ENCODE measurements at places on chromosomes 6 and 20. TPM values are rescaled to one million over a fixed set of nuclear protein-coding genes. Genes with fewer than 3 reads are reported as not detected.
A peak's percentile ranks its signal among the peaks of the same experiment; 100 is the strongest.

The NCR2 gene
- not detected for total RNA-seq

The PPP1R3G gene
- total RNA-seq, result not detected

The HLA-DQA2 gene
- total RNA-seq, result 10.9 TPM

The KHDC3L gene
- total RNA-seq, result not detected

The CLIC5 gene
- total RNA-seq, result 3.8 TPM

DNA sequence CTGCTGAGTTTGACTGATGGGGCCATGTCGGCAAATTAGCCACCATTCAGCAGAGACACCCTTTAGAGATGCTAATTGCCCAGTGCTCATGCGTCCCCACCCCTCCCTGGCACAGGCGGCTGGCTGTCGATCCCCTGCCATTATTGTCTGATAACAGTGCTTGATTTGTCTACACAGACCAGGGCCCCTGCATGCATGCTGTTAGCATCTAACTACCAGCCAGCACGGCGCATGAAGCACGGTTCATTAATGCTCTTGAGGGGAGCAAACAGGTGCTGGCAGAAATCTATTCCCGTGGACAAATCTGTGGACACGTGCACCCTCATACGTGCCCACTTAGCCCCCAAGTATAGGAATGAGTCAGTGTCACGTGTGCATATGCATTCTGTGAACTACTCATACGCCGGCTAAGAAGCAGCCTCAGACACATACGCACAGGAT, 32.2 kb downstream of the KCNB1 start:
- no peak overlapping the region for H3K27ac ChIP-seq
- H3K27me3 ChIP-seq, result peaks cover 40% of the 10 kb centered on the region
- DNase-seq, result no peak
- no peak overlapping the region for H3K4me3 ChIP-seq

- H3K36me3 ChIP-seq, result no peaks in the 10 kb centered on the region
- H3K27me3 ChIP-seq, result peaks cover 30% of the 10 kb centered on the region
- H3K27ac ChIP-seq, result no peak overlapping the region
- H3K4me1 ChIP-seq, result no peaks in the 10 kb centered on the region
These were observed 307.1 kb upstream of the PLN start for GRCh38 chr6:118240878-118241528.

DNA sequence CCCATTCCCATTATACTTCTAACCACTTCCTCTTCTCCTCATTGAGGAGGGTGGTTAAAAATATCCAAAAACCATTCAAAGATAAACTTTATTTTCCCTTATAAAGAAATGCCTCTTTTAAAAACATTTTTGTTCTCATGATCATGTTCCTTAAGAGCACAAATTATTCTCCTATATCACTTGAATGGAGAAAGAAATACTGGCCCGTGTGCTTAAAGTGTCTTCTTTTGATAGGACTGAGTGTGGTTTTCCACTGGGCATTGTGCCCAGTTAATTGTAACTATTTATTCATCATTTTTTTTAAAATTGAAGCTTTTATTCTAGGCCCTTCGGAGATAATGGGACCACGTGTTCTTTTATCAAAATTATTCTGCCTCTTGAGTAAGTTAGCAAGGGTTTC, 871.5 kb downstream of the QKI start:
- H3K4me3 ChIP-seq, result no peak overlapping the region
- no peak overlapping the region for H3K27ac ChIP-seq
- DNase-seq, result no peak
- H3K4me1 ChIP-seq, result no peaks in the 10 kb centered on the region
- H3K27me3 ChIP-seq, result no peaks in the 10 kb centered on the region
- H3K36me3 ChIP-seq, result no peaks in the 10 kb centered on the region

DNA sequence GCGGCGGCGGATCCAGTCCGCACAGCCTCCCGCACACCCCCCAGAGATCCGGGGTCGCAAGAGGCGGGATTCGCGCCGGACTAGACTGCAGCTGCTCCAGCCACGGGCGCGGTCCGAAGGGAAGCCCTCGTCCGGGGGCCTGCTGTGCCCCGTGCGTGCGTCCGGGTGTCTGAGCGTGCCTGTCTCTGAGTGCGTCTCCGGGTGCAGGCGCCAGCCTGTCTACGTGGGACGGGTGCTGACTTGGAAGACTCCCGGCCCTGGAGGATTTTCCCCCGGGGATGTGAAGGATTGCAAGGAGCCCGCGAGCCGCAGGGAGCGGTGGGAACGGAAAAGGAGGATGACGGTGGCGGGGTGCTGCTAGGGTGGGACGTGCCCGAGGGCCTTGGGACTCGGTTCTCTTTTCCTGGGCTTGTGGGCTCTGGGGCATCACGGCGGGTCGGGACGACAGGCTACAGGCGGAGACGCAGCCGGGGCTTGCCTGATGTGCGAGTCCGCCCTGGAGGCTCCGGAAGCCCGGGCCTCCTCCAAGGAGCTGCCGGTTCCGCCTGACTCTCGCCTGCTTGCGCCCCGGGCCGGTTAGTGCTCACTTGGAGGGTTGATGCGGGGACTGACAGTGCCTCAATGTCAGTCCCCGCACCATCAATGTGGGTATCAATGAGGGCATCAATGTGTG, 5.7 kb downstream of the MAFB start:
- H3K27me3 ChIP-seq, result peaks cover 40% of the 10 kb centered on the region
- H3K4me1 ChIP-seq, result peaks cover 8% of the 10 kb centered on the region

GRCh38 chr6:30357678-30358540, 13.0 kb downstream of the RPP21 start:
- no peak overlapping the region for H3K27ac ChIP-seq
- H3K4me1 ChIP-seq, result peaks cover 8% of the 10 kb centered on the region
- peaks cover 40% of the 10 kb centered on the region for H3K27me3 ChIP-seq
- no peak for DNase-seq

- H3K27me3 ChIP-seq, result no peaks in the 10 kb centered on the region
- no peak for DNase-seq
- no peak overlapping the region for H3K27ac ChIP-seq
These were observed 59.7 kb downstream of the GRIK2 start for GRCh38 chr6:101453221-101453620.

DNA sequence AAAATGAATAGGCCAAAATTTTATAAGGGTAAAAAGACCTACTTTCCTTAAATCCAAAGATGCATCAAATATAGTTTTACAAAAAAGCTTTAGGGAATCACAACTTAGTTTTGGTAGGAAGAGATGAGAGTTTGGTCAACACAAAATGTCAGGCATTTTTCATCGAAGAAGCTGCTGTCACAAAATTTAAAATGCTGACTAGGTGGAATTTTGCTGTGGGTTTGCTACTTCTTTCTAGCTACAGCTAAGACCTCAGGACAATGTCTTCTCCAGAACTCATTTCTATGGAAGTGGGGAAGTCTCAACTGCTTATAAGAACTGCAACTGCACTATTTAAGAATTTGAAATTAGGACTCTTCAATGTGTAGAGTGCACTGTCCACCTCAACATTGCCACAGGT, 351.1 kb downstream of the HAO1 start:
- H3K4me3 ChIP-seq, result no peak overlapping the region
- H3K27me3 ChIP-seq, result no peaks in the 10 kb centered on the region
- no peaks in the 10 kb centered on the region for H3K4me1 ChIP-seq
- no peak for DNase-seq
- H3K27ac ChIP-seq, result no peak overlapping the region

- no peak for DNase-seq
- no peaks in the 10 kb centered on the region for H3K4me1 ChIP-seq
- no peak overlapping the region for H3K4me3 ChIP-seq
These were observed 697.1 kb downstream of the DOK5 start for GRCh38 chr20:55172310-55173002.

GRCh38 chr20:30284281-30284905, 973.1 kb upstream of the DEFB115 start:
- DNase-seq, result no peak
- H3K4me1 ChIP-seq, result peaks cover 30% of the 10 kb centered on the region
- H3K36me3 ChIP-seq, result peaks cover 4% of the 10 kb centered on the region
- no peaks in the 10 kb centered on the region for H3K27me3 ChIP-seq

GRCh38 chr6:106206905-106207304, 118.7 kb downstream of the ATG5 start:
- peak overlapping the region; percentile 51 for H3K4me3 ChIP-seq
- peaks cover 15% of the 10 kb centered on the region for H3K36me3 ChIP-seq
- no peak for DNase-seq
- H3K27ac ChIP-seq, result peak overlapping the region; percentile 88
- no peaks in the 10 kb centered on the region for H3K27me3 ChIP-seq
- peaks cover 40% of the 10 kb centered on the region for H3K4me1 ChIP-seq

DNA sequence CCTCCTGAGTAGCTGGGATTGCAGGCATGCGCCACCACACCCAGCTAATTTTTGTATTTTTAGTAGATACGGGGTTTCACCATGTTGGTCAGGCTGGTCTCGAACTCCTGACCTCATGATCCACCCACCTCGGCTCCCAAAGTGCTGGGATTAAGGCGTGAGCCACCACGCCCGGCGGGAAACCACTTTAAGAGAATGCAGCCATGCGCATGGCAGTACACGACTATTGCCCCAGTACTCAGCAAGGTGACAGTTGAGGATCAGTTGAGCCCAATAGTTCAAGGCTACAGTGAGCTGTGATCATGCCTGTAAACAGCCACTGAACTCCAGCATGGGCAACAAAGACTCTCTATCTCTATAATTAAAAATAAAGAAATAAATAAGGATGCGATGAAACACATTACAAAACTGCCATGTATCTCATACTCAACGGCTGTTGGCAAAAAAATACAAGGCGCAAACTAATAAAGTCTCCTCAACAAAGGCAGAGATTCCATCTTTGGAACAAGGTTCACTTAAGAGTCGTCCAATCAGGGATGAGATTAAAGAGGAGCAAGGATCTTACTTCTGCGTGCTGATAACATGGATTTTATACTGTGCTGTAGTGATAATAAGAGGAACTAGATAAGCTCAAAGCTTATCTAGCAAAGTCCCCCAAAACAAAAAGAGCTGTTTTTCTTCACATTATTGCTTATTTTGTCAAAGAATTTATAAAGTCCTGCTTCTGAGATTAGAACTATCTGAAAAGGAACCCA, 51.1 kb downstream of the STAU1 start:
- H3K27me3 ChIP-seq, result no peaks in the 10 kb centered on the region
- no peak for DNase-seq
- no peak overlapping the region for H3K27ac ChIP-seq
- peaks cover 5% of the 10 kb centered on the region for H3K4me1 ChIP-seq
- peaks cover 14% of the 10 kb centered on the region for H3K36me3 ChIP-seq
- no peak overlapping the region for H3K4me3 ChIP-seq

- no peaks in the 10 kb centered on the region for H3K27me3 ChIP-seq
- no peak overlapping the region for H3K4me3 ChIP-seq
- DNase-seq, result no peak
- H3K4me1 ChIP-seq, result peaks cover 10% of the 10 kb centered on the region
These were observed 341.1 kb downstream of the NRN1 start for GRCh38 chr6:5665667-5666066.

GRCh38 chr20:63831993-63832686, 1.1 kb upstream of the ZBTB46 start:
- H3K4me1 ChIP-seq, result peaks cover 10% of the 10 kb centered on the region
- H3K36me3 ChIP-seq, result peaks cover 6% of the 10 kb centered on the region
- no peak for DNase-seq
- H3K27ac ChIP-seq, result no peak overlapping the region
- peaks cover 16% of the 10 kb centered on the region for H3K27me3 ChIP-seq

- peaks cover 5% of the 10 kb centered on the region for H3K36me3 ChIP-seq
- no peaks in the 10 kb centered on the region for H3K27me3 ChIP-seq
- no peak for DNase-seq
- peaks cover 47% of the 10 kb centered on the region for H3K4me1 ChIP-seq
- H3K27ac ChIP-seq, result no peak overlapping the region
These were observed 67.2 kb downstream of the DTNBP1 start for GRCh38 chr6:15595461-15596173.

- H3K27ac ChIP-seq, result no peak overlapping the region
- no peak for DNase-seq
- no peak overlapping the region for H3K4me3 ChIP-seq
- H3K36me3 ChIP-seq, result peaks cover 14% of the 10 kb centered on the region
- H3K27me3 ChIP-seq, result no peaks in the 10 kb centered on the region
- H3K4me1 ChIP-seq, result peaks cover 52% of the 10 kb centered on the region
These were observed 117.6 kb downstream of the UTRN start for GRCh38 chr6:144402750-144403149.

DNA sequence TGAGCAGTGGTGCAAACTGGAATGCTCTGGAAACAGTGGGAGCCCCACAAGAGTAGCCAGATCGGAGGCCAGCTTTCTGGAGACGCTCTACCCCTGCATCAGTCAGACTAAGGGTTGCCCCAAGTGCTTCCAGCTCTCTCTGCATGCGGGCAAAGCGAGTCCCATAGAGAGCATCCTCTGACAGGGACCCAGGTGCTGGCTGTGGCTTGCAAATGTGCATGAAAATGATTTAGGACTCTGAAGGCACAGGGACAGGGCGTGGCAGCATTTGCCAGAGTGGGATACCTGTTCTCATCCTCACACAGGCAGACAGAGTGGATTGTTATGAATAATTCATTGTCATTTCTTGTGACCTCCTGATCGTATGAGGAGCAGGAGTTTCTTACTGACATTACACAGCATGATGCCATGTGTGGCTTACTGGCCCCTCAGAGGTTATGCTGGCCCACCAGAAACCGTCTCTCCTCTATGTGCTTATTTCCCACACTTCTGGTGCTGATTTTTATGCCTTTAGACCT, 10.3 kb downstream of the RIN2 start:
- no peak overlapping the region for H3K4me3 ChIP-seq
- H3K27me3 ChIP-seq, result peaks cover 24% of the 10 kb centered on the region
- no peaks in the 10 kb centered on the region for H3K4me1 ChIP-seq

GRCh38 chr6:42142118-42142835, at the start of gene C6orf132:
Gene C6orf132 (minus strand): TSS chr6:42142620. CDS start chr6:42142444, 176 bp downstream.
- peaks cover 2% of the 10 kb centered on the region for H3K4me1 ChIP-seq
- DNase-seq, result no peak
- H3K27me3 ChIP-seq, result peaks cover 18% of the 10 kb centered on the region
- H3K36me3 ChIP-seq, result no peaks in the 10 kb centered on the region
- peak within 1 kb of the TSS; percentile 53 for H3K4me3 ChIP-seq

DNA sequence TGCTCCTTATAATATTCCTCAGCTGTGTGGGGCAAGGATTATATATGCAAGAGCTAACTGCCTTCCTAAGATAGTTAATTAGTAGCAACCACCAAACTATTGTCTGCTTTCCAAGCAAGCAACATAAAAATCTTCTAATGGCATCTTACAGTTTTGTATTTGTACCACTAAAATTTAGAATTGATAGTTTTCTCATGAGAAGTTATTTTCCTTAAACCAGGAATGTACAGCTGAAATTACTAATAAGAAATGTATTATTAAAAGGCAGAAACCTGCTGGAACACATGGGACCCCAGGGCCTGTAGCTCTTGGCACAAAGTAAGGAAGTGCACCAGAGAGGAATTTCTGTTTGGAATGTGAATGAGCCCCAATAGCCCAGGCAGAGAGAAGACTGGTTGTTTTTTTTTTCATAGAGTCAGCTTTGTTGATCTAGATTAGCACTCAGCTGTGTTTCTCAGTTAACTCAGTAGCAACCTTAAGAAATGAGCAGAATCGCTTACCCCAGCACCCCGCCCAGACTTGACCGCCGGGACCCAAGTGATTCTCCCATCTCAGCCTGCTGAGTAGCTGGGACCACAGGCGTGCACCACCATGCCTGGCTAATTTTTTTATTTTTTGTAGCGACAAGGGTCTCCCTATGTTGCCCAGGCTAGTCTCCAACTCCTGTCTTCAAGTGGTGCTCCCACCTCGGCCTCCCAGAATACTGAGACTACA, 2.6 kb downstream of the MGME1 start:
- DNase-seq, result no peak
- peaks cover 26% of the 10 kb centered on the region for H3K36me3 ChIP-seq
- H3K27ac ChIP-seq, result peak overlapping the region; percentile 97
- H3K4me1 ChIP-seq, result peaks cover 43% of the 10 kb centered on the region

GRCh38 chr6:33849500-33850075, 45.8 kb upstream of the MLN start:
- H3K27me3 ChIP-seq, result peaks cover 50% of the 10 kb centered on the region
- no peak overlapping the region for H3K27ac ChIP-seq
- no peak overlapping the region for H3K4me3 ChIP-seq
- no peak for DNase-seq
- peaks cover 6% of the 10 kb centered on the region for H3K4me1 ChIP-seq
